ENCODE measurements at places on chromosomes 5 and 9. TPM values are rescaled to one million over a fixed set of nuclear protein-coding genes. Genes with fewer than 3 reads are reported as not detected.

The PCDHGB6 gene
- total RNA-seq = 12.0 TPM

The PCDHA1 gene
- 0.21 TPM for total RNA-seq

The GALNT12 gene
- total RNA-seq = 13.0 TPM

The GDF9 gene
- 0.26 TPM for total RNA-seq

The PRUNE2 gene
- total RNA-seq = 83.9 TPM

The PCDHGA2 gene
- 5.7 TPM for total RNA-seq

The BTNL8 gene
- not detected for total RNA-seq

The CBY3 gene
- not detected for total RNA-seq

The PSMB7 gene
- total RNA-seq = 110 TPM

DNA sequence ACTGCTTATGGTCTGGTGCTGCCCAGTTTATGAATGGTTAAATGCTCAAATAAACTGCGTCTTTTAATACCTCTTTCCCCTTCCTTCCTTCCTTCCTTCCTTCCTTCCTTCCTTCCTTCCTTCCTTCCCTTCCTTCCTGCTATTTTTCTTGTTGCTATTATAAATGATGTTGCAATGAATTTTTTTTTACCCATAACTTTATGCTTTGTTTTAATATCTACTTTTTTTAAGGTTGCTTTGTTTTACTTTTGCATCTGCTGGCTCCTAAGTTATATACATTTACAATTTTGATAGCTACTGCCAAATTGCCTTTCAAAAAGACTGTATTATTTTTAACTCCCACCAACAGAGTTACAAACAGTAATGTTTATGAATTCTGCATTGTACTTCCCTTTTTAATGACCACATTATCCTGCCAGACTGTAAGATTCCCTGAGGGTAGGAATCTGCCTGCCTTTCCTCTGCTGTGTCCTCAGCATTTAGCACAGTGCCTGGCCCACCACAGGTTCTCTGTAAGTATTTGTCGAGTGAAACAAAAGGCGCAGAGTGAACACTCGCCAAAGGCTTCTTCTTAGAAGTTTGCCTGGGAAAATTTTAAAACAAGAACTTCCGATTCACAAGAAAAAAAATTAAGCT lies 36.9 kb downstream of the KIF4B start:
- no peak for DNase-seq

GRCh38 chr9:98990181-98990870 lies 46.6 kb downstream of the COL15A1 start:
- no peak for DNase-seq

- DNase-seq = no peak
These were observed 2.9 kb downstream of the NR4A3 start for GRCh38 chr9:99824378-99825171.

DNA sequence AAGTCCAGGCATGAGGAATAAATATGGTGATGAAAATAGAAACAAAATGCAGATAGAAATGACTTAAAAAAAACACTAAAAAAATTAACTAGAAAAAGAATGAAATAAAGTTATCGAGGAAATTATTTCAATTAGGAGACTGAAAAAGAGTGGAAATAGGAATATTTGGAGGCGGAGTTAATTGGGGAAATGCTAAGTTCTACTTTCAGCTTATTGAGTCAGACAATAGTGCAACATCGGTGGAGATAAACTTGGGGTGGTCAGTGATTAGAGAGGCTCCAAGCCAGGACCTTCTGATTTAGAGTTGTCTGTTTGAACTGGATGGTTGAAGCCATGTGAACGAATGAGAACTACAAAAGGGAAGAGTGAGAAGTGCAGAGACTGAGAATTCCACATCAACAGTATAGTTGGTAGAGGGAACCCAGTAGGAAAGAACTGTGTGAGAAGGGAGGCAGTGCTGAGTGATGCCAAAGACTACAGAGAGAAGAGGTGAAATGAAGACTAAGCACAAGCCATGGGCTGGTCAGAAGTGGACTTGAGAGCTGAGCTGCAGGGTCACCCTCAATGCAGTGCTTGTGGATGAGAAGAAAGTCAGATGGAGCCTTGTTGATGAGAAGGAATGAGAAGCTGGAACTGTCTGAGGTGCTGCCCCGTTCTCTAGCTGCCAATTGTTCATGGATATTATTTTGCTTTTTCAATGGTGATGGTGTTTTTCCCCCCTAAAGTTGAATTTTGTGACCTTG lies 160.7 kb downstream of the ICE1 start:
- no peak for DNase-seq

- DNase-seq = no peak
These were observed 3.1 kb upstream of the GLIS3 start for GRCh38 chr9:4303006-4303405.

DNA sequence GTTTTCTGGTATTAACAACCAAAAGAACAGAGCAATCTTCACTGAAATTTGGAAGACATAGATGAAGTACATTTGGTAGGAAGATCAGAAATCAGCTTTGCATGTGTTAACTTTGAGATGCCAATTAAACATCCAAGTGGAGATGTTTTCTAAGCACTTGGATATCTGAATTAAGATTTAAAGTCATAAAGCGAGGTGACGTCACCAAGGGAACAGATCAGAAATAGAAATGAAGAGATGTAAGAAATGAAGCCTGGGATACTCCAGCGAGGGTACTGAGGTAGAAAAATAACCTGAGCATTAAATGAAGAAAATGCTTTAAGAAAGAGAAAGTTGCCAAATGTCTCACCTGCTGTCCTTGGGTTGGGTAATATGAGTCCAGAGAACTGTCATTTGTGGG lies 1223.3 kb downstream of the MAT2B start:
- no peak for DNase-seq

DNA sequence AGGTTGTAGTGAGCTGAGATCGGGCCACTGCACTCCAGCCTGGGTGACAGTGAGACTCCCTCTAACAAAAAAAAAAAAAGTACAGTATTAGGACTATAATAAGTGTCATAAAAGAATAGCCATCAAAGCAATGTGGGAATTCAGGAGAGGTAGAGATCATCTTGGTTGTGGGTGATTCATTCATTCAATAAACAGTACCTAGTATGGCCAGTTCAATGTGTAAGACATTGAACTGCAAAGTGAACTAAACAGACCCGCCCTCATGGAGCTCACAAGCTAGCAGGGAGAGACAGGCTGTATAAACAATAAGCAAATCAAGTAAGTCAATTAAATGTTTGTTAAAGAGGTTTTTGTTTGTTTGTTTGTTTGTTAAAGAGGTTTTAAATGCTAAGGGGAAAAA lies 146.1 kb upstream of the RANBP3L start:
- no peak for DNase-seq

DNA sequence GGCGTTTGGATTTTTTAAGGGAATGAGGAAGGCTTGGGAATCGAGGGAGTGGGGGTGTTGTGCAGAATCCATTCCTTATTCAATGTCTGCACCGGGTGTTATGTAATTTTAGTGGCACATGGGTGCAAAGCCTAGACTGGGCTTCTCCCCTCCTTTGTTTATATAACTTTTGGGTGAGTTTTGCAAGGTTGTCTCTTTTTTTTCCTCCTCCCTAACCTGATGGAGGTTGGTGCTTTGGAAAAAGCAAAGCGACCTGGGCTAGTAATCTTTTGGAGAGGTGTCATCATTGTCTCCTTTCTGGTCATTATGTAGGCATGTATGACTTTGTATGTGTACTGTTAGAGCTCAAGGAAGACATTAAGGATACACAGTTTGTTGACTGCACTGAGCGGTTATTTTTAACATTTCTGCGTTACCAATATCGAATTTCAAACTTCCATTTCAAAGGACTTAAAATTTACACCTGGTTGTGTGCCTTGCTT lies 3.1 kb downstream of the SMARCA2 start:
- DNase-seq = no peak

DNA sequence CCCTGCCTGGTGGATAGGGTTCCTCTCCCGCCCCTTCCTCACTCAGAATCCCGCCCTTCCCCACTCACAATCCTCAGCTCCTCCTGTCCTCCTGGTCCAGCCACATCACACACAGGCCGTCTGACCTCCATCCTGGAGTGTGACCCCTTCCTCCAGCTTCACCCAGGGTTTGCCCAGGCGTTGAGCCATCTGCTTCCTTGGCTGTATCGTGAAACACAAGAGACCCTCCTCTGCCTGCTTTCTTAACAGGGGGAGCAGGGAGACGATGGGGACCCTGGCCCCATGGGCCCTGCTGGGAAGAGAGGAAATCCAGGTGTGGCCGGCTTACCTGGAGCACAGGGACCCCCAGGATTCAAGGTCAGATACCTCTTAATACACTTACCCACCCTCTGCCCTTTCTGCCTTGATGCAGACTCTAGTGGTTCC lies 32.3 kb upstream of the ORM1 start:
- DNase-seq = no peak

- no peak for DNase-seq
These were observed 122.3 kb downstream of the MARCHF11 start for GRCh38 chr5:16057277-16057676.

- DNase-seq = no peak
These were observed 275.1 kb upstream of the ANKRD55 start for GRCh38 chr5:56508249-56508648.

DNA sequence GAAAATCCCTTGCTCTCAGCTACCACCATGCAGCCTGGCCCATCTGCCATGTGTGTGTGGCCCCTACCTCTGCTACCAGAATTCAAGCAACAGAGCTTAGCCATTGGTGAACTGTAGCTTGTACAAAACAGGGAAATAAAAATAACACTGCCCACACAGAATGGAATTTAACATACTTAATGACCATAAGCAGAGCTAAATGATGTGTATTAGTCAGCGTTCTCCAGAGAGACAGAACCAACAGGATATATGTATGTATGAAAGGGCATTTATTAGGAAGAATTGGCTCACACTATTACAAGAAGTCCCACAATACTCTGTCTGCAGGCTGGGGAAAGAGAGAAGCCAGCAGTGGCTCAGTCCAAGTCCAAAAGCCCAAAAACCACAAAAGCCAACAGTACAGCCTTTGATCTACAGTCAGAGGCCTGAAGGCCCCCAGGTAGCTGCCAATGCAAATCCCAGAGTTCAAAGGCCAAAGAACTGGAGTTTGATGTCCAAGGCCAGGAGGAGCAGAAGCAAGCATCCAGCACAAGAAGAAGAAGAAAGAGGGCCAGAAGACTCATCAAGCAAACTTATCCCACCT lies 318.8 kb downstream of the DNAH5 start:
- no peak for DNase-seq

DNA sequence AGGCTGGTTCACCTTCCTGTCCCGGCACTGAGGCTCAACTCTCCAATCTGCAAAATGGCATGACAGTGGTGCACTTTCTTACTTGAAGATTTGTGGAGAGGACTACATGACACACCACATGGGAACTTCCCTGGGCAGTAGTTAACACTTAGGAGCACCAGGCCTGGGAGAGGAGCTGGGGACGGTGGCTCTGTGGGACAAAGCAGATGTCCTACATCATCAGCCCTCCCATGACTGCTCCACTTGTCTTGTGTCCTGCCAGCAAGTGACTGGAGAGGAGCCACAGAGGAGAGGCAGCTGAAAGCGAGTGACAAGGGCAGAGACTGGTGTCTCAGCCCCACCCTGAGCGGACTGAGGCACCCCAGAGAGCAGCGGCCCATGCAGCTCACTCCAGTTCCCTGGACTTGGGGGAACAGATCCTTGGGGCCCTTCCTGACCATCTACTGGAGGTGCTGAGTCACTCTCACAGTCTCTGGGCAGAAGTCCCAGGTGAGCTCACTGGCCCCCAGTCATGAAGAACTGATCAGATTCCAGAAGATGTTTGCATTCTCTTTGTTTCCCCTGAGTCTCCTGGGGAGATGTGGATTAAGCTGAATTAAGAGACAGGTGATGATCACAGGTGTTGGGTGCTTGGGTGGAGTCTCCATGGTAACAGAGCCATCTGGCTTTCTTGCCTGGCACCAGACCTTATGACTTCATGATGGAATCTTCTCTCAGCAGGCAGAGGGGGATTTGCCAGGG lies 13.2 kb upstream of the SLC25A48 start:
- DNase-seq = no peak

- no peak for DNase-seq
These were observed 12.2 kb downstream of the FPGS start for GRCh38 chr9:127814619-127815511.

GRCh38 chr5:113255105-113255504 lies 179.7 kb downstream of the TSSK1B start:
- no peak for DNase-seq

GRCh38 chr9:108012886-108013665 lies 523.5 kb upstream of the KLF4 start:
- no peak for DNase-seq

DNA sequence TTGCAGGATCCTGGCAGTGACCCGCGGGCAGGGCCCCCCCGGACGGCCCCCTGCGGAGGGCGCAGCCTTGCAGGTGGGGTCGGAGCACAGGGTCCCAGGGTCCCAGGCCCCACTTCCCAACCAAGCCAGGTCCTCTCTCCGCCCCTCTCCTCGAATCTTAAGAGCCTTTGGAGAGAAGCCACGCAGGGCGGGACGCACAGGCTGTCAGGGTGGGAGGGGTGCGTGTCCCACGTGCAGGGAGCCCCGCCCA lies 18.4 kb upstream of the EGFL7 start:
- no peak for DNase-seq

DNA sequence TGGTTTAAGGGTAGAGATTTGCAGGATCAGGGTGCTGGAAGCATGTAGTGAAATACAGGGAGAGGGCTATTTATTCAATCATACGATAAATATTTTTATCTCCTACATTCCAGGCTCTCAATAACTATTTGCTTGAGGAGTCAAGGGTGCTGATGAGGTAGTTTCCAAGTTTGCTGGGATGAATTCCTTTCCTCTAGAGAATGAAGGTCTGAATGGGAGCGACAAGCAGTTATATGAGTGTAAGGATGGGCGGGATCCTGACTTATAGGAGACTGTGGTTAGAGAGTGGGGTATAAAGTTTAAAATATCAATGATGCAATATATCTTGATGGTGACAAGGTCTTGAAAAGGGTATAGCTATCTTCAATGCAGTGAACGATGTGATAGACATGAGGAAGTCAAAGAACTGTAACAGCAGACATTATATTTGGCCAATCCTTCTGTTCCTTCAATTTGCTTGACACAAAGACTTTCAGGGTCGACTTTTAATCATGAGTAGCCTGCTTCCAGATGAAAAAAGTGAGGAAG lies 201.1 kb upstream of the HAPLN1 start:
- no peak for DNase-seq

- no peak for DNase-seq
These were observed 601.1 kb downstream of the IRX1 start for GRCh38 chr5:4196744-4197143.

GRCh38 chr5:125412561-125413495 lies 666.4 kb upstream of the ZNF608 start:
- peak; percentile 69 for DNase-seq

- DNase-seq = no peak
These were observed 73.0 kb upstream of the OLFM1 start for GRCh38 chr9:135014311-135015010.

All from urinary bladder (tissue), 4 donors.